ENCODE measurements at places on chromosomes 6 and 20. TPM values are rescaled to one million over a fixed set of nuclear protein-coding genes. Genes with fewer than 3 reads are reported as not detected.

The ISM1 gene
- 0.26 TPM for total RNA-seq

The ZSCAN31 gene
- total RNA-seq = 5.9 TPM

The TMEM74B gene
- total RNA-seq = not detected

The LINC00237 gene
- total RNA-seq = not detected

The KCNB1 gene
- total RNA-seq = under 0.01 TPM

The C6orf52 gene
- 0.26 TPM for total RNA-seq

The RBPJL gene
- total RNA-seq = not detected

The TRIM40 gene
- total RNA-seq = not detected

The MAP3K5 gene
- total RNA-seq = 45.2 TPM

The PTCHD4 gene
- 5.8 TPM for total RNA-seq

The OR2H2 gene
- total RNA-seq = not detected

The ZNF831 gene
- not detected for total RNA-seq

The GJA10 gene
- total RNA-seq = not detected

The SLC44A4 gene
- not detected for total RNA-seq

The SLC26A8 gene
- not detected for total RNA-seq

The CDH26 gene
- 0.50 TPM for total RNA-seq

The C2 gene
- 27.2 TPM for total RNA-seq

The BHLHE23 gene
- total RNA-seq = not detected

The CLPSL1 gene
- total RNA-seq = not detected

The SMOC2 gene
- under 0.01 TPM for total RNA-seq

The SLC35F1 gene
- under 0.01 TPM for total RNA-seq

The SLC23A2 gene
- 11.0 TPM for total RNA-seq

The FOXQ1 gene
- total RNA-seq = 2.0 TPM

The SLC22A2 gene
- total RNA-seq = not detected

The ZNF76 gene
- total RNA-seq = 19.5 TPM

The HLA-DQA2 gene
- not detected for total RNA-seq

The TMEM244 gene
- total RNA-seq = not detected

The RING1 gene
- 33.1 TPM for total RNA-seq

The QKI gene
- 121 TPM for total RNA-seq

The ZBTB24 gene
- total RNA-seq = 8.0 TPM

The ERVFRD-1 gene
- not detected for total RNA-seq

The TBP gene
- total RNA-seq = 7.8 TPM

The AGPAT1 gene
- 22.1 TPM for total RNA-seq

The RGS17 gene
- 5.9 TPM for total RNA-seq

The STX11 gene
- 0.26 TPM for total RNA-seq

The GOPC gene
- total RNA-seq = 42.1 TPM

The OXT gene
- total RNA-seq = not detected

The BRPF3 gene
- total RNA-seq = 10.6 TPM

The RXRB gene
- total RNA-seq = 25.9 TPM

The CRNKL1 gene
- 32.7 TPM for total RNA-seq

The SLC13A3 gene
- total RNA-seq = 4.1 TPM

The TRAPPC3L gene
- under 0.01 TPM for total RNA-seq

The SNAI1 gene
- total RNA-seq = 0.66 TPM

The ARFGEF3 gene
- under 0.01 TPM for total RNA-seq

The NFATC2 gene
- under 0.01 TPM for total RNA-seq

Measured in fibroblast of lung (primary cell).